ENCODE measurements at places on chromosomes 5 and 9.

DNA sequence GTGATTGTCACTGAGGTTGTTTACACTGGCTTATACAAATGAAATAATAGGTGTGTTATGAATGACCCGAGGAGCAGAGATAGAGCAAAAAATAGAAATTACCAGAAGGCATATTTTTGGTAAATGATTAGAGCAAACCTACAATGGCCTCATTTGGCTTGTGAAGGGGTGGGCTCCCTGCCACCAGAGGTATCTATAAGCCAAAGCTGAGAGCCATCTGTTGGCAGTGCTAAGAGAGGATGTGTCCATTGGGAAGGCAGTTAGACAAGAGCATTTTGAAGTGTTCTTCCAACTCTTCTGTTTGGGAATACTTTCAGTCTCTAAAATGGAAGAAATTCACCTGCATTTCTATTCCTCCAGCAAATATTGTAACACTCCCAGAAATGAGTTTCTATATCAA is 10.6 kb downstream of the NIPAL4 start:
- no peak for DNase-seq

GRCh38 chr9:127136880-127137639 is 14.6 kb upstream of the ANGPTL2 start:
- no peak for DNase-seq

DNA sequence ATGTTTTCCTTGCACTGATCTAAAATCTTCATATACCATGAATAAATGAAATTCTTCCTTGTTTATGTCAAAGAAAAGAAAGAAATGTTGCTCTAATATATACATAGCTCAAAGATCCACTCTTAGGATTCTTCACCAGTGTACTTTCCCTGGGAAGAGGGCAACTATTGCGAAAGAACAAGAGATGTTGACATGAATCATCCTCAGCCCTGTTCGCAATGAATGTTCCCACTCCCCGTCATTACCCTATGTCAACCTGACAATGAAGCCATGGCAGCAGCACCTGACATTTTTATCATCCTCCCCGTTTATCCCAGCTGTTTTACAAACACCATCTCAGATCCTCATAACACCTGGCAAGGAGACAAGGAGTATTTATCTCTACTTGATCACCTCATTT is 409.1 kb upstream of the GRIA1 start:
- DNase-seq = no peak

GRCh38 chr9:93501406-93501805 is 48.0 kb upstream of the FAM120AOS start:
- DNase-seq = no peak

DNA sequence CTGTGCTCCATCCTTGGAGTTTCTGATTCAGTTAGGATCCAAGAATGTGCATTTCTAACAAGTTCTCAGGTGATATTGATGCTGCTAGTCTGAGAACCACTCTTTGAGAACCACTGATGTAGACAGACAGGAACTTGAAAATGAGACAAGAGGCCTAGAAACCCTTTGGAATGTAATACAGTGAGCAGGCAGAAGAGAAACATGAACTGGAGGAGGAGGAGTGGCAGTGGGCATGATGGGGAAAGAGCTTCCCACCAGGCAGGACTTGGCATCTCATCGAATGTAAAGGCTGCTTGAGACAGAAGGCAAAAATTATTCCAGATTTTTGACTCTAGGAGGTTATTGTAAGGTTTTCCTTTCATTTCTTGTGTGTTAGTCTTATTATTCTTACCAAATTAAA is 295.8 kb upstream of the SGCD start:
- no peak for DNase-seq

DNA sequence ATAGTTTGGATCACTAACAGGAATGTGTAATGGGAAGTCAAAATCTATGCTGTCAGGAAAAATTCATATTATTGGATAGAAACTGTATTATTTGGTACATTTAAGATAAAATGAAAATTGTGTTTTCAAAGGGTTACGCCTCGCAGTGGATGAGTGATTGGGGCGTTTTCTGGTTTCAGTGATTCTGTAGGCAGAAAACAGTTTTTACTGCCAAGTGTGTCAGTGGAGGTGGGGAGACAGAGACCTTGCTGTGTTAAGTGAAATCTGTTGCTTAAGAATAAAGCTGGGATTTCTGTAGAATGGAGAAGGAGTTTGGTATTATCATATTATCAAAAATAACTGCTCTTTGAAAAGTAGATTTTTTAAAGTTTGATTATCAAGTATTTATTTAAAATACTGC is 69.7 kb downstream of the GHR start:
- DNase-seq = no peak

- no peak for DNase-seq
These were observed 27.8 kb upstream of the DENND1A start for GRCh38 chr9:123957731-123958130.

GRCh38 chr5:56759521-56760216 is 55.7 kb upstream of the MAP3K1 start:
- DNase-seq = no peak

DNA sequence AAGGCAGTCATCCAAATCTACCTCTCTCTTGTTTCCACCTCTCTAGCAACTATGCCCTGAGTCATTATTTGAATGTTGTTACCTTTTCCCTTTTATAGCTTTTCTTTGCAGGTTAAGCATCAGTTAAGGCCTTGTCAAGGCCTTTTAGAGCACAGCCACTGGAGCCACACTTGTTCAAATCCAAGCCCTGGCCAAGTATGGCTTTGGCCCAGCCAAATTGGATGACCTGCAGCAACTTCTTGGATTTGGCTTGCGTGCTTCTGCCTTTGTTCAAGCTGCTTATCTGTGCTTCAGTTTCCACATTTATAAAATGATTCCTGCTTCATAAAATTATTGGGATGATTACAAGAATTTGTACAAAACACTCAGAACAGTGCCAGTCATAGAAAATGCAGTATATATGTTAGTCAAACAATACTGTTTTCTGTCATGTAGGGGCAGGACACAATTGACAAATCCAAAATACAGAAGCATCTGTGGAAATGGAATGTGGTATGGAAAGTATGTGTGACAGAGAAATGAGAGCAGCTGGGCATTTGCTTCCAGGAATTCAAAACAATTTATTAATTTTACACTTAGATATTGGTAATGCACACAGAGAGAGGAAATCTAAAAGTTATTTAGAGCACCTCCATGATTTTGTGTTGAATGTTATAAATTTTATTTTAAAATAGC is 17.9 kb upstream of the RLN1 start:
- no peak for DNase-seq

DNA sequence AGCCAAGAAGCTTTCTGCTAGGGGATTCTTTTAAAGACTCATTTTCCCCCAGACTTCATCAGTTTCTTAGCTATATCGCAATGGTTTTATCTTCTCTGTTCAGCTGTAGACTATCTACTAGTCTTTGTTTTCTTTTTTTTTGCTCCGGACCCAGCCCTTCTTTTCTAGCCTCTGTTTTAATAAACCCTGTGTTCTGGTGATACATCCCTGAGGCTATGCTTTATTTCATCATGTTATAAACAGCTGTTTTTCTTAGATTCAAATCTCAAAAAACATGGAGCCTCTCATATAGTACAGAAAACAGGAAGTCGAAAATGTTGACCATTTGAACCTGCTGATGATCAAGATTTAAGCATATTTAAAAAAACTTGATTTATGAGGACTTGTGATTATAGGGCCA is 37.8 kb downstream of the SCGB3A1 start:
- DNase-seq = no peak

GRCh38 chr5:115774684-115775083 is 41.8 kb downstream of the CDO1 start:
- no peak for DNase-seq

GRCh38 chr9:5811751-5812150 is 21.2 kb downstream of the ERMP1 start:
- DNase-seq = no peak

GRCh38 chr5:3197304-3198073 is 398.1 kb upstream of the IRX1 start:
- DNase-seq = no peak

DNA sequence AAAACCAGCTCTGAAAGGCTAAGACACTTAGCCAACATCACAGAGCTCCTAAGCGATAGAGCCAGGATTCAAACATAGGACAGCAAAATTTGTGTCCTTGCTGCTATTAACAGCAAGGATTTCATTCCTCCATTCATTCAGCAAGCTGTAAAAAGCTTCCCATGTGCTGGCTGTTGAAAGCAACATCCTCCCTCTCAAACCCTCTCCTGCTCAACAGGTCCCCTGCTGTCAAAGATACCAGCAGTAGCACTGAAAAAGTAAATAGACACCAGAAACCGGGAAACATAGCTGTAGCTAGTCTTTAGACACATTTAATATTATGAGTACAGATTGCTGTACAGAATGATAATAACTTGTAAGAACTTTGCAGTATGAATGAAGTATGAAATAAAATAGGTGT is 52.6 kb upstream of the ADAMTSL1 start:
- DNase-seq = no peak

- DNase-seq = no peak
These were observed 17.3 kb downstream of the RECK start for GRCh38 chr9:36053971-36054370.

DNA sequence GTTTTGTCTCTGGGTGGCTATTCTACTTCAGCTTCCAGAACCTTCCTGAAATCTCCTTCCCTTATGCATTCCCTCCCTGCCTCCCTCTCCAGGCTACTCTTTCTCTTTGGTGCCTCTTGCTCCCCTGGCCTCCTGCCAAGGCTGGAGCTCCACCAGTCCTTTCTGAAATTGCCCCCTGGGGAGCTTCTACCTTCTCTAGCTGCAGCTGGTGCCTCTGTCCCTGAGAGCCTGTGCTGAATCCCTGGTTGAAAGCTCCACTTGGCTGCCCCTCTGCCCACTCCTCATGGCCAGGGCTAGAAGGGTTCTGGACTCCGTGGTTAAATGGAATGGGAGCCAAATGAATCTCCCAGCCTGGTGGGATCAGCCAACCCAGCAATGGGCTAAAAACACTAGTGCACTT is 80.1 kb downstream of the COL15A1 start:
- DNase-seq = no peak

DNA sequence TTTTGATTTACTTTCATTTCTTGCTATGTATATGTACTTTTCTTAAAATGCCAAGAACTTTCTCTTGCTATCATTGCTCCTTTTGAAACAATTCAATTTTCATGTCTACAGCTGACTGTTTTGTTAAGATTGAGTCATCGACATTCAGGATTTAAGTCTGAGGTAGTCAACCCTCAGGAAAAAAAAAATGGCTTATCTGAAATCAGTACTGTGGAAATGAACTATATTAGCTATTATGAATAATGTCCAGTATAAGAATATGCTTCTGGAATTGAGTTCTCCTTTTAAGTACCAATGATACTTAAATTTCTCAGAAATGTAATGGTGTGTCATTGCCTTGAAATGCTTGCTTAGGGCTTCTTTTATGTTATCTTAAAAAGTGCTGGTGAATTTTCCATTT is 37.9 kb downstream of the TNFAIP8 start:
- no peak for DNase-seq

GRCh38 chr5:177426566-177427210 is at the start of gene GRK6:
Gene GRK6, plus strand, starts transcription at chr5:177426676. Its CDS starts 170 bp downstream, at chr5:177426846.
- DNase-seq = no peak

- DNase-seq = no peak
These were observed 95.5 kb upstream of the SPATA31D4 start for GRCh38 chr9:81832571-81833285.

GRCh38 chr9:131627648-131628458 is 82.5 kb downstream of the PRRT1B start:
- no peak for DNase-seq

GRCh38 chr9:86082870-86083269 is 16.5 kb downstream of the GOLM1 start:
- no peak for DNase-seq

GRCh38 chr5:31854181-31855133 is 215.5 kb downstream of the PDZD2 start:
- DNase-seq = peak; percentile 59

GRCh38 chr5:68838157-68838718 is 255.6 kb upstream of the SLC30A5 start:
- DNase-seq = no peak

DNA sequence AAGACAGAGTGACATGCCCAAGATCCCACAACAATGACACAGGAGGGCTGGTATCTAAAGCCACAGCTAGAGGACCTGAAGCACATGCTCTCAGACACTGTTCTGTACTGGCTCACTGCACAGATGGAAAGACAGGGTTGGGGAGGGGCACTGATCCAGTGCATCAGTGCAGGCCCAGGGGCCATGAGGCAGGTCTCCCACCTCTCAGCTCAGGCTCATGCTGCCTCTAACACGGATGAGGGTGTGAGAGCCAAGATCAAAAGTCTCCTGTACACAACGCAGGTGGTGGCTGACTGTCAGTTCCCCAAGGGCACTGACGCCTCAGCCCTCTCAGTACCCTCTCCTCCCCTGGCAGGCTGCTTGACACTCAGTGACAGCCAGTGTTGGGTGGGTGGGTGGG is 10.9 kb downstream of the RAPGEF1 start:
- no peak for DNase-seq

DNA sequence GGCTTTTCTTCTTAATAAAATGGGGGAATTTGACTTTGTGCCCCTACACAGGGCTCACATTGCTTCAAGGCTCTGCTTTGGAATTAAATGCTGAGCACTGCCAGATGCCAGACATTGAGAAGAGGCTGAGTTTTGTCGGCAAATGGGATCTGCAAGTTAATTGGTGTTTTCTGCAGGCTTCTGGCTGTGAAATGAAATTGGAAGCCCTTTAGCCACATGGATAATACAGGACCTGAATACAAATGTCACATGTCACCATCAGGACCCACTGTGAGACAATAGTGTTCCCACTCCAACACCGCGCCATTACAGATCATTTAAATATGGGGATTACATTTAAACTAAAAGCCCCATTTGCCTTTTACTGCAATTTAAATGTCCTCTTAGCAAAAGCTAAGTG is 164.4 kb downstream of the ZSWIM6 start:
- peak; percentile 52 for DNase-seq

DNA sequence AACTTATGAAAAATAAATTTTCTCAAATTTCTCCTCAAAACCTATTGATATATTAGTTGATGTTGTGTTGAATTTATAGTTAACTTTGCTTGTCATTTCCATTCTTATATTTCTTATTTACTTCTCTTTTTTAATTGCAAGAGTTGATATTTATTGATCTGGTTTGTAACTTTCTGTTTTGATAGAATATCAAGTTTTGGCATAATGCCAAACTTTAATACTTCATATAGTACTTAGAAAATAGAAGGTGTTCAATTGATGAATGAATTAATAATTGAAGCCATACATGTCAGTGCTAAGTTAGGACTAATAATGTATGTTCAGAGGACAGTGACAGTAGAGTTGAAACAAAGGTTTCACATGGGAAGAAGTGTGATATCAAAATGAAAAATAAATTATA is 27.9 kb downstream of the ERCC6L2 start:
- DNase-seq = no peak

GRCh38 chr5:4233671-4234070 is 638.0 kb downstream of the IRX1 start:
- DNase-seq = no peak

DNA sequence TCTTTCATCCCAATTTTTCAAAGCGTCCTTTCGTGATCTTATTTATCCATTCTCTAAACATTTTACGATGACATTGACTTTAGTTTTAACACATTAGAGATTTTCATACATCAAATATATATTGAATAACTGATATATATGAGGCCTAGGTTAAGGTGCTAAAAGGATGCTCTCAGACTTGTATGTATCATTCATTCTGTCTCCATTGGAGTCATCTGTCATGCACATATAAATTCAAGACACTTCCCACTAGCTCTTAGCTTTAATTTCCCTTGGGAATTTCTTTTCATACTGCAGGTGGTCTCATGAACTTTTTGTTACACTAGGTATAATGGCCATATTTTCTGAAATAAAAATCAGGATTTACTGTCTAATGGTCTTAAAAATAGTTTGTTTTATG is 635.8 kb upstream of the C9orf72 start:
- no peak for DNase-seq

GRCh38 chr9:93003552-93004407 is 54.7 kb upstream of the SUSD3 start:
- peak; percentile 78 for DNase-seq

All from HAP-1 (cell line).